DMS79 (cell line): ENCODE measurements at places on chromosomes 5 and 9.
A peak's percentile ranks its signal among the peaks of the same experiment; 100 is the strongest.

DNA sequence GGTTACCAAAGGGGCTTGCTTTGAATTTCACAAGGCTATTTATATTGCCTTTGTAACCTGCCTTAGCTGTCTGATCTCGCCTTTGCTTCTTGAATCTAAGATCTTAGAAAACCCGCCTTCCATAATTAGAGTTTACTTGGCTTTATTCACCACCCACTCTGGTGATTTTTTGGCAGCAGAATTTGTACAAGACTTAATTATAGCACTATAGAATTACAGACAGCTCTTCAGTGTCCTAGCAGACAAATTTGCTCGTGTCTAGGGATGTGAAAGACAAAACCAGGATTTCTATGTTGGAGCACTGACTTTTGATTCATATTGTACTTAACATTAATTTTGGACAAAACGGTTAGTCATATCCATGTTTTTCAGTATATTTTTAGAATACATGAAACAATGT is 306.6 kb downstream of the ADGRV1 start:
- no peak for DNase-seq

- DNase-seq, result no peak
These were observed 554.8 kb upstream of the SGCD start for GRCh38 chr5:155772009-155772662.

GRCh38 chr9:132293145-132293721 is 61.6 kb downstream of the SETX start:
- no peak for DNase-seq

GRCh38 chr9:36436909-36437308 is 36.8 kb upstream of the RNF38 start:
- DNase-seq, result peak; percentile 85

GRCh38 chr9:126956917-126957686 is 42.5 kb downstream of the RALGPS1 start:
- DNase-seq, result peak; percentile 70

DNA sequence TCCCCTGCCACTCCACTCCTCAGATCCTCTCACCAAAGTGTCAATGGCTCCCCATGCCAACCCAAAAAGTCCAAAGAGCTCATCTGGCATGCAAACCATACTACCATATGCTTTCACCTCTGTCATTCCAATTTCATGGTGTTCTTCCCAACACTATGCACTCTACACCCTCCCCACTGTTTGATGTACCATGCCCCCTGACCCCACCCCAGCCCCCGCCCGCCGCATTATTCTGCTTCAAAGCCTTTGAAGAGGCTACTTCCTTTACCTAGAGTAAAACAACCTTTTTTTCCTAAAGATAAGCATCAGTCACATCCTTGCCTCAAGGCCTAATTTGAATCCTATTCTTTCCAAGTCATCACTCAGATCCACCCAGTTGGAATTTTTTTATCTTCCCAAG is 226.3 kb downstream of the DEPDC1B start:
- DNase-seq, result no peak

GRCh38 chr9:21543187-21543586 is 61.1 kb upstream of the IFNE start:
- DNase-seq, result no peak

- DNase-seq, result no peak
These were observed 44.4 kb downstream of the RAD50 start for GRCh38 chr5:132601071-132601728.
